ENCODE measurements at places on chromosomes 2 and 18.
A peak's percentile ranks its signal among the peaks of the same experiment; 100 is the strongest.

DNA sequence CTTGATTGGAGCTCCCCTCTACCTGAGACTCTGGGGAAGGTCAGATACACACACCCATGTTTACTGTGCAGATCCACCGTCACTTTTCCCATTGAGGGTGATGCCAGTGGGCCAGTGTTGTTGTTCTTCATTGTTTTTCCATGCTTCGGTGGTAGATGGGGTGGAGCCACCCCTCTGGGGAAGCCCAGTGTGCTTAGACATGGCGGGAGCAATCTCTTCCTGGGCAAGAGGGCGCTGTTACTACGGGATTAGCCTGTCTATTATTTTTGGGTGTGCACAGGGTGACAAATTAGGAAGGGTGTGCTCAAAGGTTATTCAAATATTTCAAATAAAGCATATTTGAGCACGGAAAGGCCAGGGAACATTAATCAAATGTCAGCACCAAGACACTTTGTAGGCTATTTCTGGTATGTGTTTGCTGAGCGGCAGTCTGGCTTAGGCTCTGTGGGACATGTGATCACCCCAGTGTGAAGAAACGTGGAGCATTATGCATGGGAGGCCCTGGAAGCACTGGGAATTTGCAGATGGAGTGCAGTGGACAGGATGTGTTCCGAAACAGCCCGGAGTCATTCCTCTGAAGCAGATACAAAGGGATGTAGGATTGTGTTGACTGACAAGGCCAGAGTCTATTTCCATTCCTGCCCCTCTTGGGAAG, 34.8 kb upstream of the SMIM21 start:
- no peak for DNase-seq

- no peak for DNase-seq
Measured at GRCh38 chr18:41462946-41463345, 492.1 kb upstream of the PIK3C3 start.

DNA sequence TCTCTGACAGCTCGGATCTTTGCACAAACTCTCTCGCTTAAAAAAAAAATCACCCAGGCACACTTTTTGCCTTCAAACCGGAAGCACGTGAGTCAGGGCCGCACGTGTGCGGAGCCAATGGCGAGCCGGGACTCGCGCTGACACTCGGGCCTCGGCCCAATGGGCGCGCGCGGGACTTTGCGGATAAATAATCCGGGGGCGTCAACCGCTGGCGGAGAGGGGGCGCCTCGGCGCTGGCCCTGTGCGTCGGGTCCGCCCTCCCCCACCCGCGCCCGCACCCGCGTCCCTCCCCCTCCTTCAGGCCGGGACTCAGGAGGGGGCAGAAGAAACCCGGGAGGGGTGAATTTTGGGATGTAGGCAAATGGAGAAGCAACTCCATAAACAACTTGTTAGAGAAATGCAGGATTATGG, 319 bp upstream of the EN1 start:
- DNase-seq, result peak; percentile 83

GRCh38 chr2:63819765-63820717, 21.7 kb upstream of the UGP2 start:
- DNase-seq, result no peak

DNA sequence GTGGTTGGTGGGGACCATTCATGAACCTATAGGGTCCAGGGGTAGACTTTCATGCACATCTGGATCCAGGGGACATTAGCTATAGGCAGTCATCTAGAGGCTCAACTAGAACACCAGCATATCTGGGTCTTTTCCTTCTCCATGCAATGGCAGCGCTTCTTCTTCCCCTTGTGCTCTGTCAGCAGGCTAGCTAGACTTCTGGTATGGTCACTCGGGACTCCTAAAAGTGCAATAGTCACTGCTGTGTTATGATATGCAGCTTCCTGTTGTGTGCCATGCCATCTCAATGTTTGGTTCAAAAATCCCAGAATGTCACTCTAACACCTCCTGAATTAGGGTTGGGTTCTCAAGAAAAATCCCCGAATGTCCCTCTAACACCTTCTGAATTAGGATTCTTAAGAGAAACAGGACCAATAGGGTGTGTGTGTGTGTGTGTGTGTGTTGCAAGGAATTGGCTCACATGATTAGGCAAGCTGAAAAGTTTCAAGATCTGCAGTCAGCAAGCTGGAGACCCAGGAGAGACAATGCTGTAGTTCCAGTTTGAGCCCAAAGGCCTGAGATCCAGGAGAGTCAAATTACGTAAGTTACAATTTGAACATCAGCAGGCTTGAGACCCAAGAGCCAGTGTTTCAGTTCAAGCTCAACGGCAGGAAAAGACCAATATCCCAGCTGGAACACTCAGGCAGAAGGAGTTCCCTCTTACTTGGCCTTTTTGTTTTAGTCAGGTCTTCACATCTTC, 97.1 kb upstream of the LTBP1 start:
- no peak for DNase-seq

- no peak for DNase-seq
Measured at GRCh38 chr2:46960618-46961017, 45.0 kb upstream of the MCFD2 start.

DNA sequence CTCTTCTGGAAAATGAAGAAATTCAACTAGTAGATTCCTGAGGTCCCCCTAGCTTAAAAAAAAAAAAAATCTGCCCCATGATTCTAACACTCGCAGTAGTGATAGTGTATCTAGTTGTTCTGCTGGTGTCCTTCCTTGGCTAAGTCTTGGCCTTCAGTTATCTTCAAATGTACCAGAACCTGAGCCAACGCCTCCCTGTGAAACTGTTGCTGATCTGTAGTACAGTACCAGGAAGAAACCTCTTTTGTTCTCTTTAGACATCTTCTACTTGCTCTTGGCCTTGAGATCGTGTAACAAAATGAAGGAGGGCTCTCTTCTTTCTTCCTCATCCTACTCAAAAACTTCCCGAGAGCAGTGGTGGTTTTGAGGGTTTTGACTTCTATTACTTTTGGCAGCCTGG, 31.0 kb downstream of the PLEK start:
- no peak for DNase-seq

DNA sequence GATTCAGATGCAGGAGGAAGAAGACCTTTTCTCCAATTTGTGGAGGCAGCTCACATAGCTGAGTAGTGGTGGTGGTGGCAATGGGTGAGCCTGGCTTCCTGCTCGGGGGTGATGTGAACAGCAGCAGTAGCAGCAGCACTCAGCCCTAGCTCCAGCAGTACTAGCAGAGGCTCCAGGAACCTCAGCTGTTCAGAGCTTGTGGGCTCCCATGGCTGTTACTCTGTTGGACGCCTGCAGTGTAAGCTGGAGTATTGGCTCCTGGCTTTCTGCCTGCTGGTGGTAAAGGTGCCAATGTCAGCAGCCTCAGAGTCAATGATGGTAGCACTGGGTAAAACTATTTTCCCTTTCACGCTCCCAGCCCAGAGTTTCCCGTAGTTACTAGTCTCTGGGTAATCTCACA, 3.1 kb upstream of the SEH1L start:
- no peak for DNase-seq

DNA sequence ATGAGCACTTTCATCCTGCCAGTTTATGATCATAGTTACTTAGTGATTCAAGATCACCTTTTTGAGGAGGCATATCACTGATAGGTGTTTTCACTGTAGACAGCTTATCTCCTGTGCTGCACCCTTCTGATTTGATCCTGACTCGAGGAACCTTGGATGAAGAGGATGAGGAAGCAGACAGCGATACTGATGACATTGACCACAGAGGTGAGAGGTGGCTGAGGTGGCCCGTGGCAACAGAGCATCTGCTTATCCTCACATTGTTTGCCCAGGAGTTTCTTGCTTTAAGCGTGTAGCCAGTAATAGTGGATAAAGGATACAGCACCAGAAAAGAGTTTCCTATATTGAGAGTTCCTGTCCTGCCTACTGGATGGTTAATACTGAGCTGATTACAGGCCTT, 15.7 kb downstream of the SUPT7L start:
- DNase-seq, result no peak

GRCh38 chr2:122219504-122219903, 464.1 kb downstream of the TSN start:
- no peak for DNase-seq

DNA sequence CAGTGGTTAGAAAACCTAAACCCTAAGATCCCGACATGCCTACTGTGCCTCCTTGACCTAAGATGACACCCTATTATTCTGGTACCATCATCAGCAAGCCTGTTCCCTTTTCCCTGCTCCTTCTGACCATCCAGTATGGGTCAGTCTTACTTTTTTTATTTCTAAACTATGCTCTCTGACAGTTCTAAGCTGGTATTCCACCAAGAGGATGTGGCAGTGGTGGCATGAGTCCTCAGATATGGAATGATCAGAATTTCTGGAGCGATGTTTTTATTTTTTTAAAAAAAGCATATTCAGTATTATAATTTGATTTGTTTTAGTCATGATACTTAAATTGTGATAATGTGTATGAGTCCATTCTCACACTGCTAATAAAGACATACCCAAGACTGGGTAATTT, 145.9 kb upstream of the LHCGR start:
- DNase-seq, result no peak

GRCh38 chr2:28102455-28102874, 211.9 kb downstream of the BABAM2 start:
- DNase-seq, result no peak

DNA sequence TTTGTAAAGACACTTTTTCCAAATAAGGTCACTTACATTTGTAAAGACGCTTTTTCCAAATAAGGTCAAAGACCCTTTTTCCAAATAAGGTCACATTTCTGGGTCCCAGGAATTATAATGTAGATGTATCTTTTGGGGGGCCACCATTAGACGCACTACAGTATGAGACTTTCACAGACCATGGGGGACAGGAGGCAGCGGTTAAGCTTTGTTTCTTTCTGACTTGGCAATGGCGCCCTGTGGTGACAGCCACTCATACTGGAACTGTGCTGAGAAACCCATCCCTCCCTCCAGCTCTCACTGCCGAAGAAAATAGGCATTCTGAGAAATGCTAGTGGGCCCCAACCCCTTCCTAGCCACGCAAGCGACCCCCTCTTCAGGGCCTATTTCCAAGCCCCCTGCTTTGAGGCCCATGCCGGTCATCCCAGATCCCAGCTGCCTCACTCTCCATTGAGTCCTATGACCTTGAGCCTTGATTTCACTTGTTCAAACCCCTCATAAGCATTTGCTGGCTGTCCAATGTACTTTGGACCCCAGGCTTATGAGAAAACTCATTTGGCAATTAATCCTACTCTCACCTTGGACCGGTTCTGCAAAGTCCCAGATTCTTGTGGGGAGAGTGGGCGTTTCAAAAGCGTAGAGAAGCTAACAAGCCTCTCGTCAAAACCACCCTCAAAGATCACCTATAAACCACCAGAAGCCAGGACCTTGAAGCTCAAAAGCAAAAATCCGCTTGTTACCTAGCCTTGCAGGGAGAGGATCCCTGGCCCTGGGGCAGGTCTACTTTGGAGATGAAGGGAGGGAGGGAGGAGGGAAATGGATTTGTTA, 11.3 kb upstream of the SPATA3 start:
- no peak for DNase-seq

DNA sequence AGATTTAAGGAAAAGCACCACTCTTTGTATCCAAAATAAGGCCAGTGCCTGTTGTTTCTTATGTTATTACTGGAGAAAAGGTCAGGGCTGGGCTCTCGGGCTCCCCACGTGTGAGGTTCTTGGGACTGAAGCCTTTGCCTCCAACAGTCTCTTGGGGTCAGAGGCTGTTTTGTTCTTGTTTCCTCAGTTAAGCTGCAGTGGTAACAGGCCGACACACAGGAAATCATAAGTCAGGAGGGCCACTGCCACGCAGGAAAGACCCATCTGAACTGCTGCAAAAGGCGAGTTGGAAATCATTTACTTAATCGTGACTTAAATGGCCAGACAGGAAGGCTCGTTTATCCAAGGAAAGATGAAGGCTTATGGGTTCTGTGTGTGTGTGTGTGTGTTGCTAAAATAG, 30.3 kb upstream of the IL37 start:
- no peak for DNase-seq

DNA sequence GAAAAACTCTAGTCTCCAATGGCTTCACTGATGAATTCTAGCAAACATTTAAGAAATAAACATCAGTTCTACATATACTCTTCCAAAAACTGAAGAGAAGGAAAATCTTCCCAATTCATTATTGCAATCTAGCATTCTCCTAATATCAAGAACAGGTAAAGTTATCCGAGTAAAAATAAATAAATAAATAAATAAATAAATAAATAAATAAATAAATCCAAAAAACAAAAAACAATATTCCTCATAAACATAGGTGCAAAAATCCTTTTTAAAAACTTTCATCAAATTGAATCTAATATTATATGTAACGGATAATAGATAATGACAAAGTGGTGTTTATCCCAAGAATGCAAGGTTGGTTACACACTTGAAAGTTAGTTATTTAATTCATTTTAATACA, 58.4 kb upstream of the TMEM247 start:
- DNase-seq, result no peak

DNA sequence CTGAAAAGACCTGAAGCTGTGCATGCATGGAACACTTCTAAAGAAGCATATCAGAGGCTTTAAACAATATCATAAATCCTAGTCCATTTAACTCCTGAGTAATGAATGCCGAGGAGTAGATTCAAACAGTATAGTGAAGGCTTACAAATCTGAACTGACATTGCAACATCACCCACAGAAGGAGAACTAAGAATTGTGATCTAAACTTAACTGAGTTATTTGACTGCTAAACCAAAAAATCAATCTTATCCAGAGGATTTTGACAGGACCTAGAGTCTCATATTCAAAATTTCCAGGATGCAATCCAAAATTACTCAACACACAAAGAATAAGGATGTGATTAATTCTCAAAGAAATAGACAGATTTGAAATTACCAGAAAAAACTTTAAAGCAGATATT, 181.0 kb downstream of the SLC39A10 start:
- DNase-seq, result no peak

DNA sequence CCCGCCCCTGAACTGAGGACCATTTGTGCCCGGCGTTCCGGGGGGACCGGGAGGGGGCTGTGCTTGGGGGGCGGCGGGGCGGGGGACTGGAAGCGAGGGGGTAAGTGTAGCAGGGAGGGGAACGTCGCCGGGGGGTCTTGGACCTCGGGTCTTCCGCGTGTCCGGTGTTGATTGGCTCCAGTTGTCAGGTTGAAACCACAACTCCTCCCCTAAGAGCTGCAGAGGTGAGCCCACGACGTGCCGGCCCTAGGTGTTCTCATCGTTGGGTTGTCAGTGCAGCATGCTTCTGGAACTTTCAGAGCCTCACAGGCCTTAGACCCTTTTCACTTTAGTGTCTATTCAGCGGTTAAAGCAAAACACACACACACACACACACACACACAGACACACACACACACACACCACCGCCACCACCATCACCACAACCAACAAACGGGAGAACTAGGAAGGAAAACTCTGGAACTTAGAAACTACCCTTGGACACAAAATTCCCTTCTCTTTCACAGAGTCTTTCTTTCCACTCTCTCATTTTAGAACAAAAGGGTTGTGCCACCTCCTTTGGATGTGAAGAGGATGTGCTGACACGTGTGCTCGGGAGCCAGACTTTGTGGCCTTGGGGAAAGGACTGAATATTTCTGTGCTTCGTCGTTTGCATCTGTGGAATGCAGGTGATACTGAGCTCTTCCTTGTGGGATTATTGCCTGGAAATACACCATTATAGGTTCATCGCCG, 6.7 kb upstream of the DLX2 start:
- DNase-seq, result no peak

GRCh38 chr2:66966631-66967030, 430.5 kb upstream of the ETAA1 start:
- DNase-seq, result no peak
